ENCODE measurements at places on chromosomes 11 and 22.

DNA sequence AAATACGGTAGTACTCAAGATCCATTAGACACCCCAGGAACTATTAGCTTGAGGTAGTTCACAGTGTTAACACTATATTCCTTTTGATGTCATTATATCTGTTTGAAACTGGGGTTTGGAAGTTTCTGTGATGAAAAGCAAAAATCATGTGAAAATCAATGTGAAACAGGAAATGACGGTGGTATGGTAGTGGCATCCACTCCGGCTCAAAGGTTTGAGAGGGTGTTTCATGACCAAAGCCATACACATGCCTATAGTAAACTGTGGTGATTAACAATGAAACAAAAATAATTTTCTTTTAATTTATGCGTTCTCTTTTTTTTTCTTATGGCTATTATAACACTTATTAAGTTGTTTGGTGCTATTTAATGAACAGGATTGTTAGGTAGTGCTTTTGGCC, 10.9 kb downstream of the RAB38 start:
- DNase-seq, result no peak

DNA sequence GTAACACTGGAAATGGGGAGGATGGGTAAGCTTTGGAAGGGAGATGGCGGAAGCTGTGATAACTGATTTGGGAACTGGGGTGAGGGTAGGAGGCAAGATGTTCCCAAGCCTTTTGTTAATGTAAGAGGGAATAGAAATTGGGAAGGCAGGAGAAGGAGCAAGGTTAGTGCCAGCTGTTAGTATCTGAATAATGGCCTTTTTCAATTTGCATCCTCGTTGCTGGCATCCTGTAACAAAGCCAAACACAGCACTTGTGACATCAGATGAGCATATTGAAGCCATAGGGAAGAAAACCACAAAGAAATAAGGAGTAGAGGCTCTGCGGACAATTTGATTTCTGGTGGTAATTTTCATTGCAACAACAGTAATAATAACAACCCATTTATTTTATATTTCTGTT, 70.9 kb upstream of the CLMP start:
- no peak for DNase-seq

DNA sequence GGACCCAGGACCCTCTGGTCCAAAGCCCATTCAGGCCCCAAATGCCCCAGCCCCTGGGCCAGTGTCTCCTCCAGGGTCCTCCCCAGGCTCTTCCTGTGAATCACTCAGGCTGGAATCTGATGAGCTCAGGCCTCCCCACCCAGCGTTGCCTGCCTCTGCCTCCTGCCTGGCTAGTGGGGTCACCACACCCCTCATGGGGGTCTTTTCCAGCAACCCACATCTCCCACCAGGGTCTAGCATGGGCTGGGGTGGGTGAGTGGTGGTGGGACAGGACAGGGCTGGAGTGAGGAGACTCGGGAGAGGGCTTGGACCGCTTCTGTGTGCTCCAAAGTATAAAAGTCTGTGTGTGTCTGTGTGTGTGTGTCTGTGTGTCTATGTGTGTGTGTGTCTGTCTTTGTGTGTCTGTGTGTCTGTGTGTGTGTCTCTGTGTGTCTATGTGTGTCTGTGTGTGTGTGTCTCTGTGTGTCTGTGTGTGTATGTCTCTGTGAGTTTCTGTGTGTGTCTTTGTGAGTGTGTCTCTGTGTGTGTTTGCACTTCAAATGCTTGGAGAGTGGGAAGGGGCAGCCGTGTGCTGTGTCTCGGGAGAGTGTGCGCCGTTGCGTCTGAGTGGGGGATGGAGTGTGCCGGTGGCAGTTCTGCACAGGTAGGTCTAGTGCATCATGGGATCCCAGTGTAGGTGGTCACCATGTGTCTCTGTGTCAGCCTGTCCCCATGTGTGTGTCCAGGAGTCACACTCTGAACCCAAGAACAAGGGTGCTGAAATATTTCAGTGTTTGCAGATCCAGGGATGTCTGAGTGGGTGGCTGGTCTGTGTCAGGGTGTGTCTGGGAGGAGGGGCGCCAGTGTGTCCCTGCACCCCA, 8.8 kb downstream of the RIN1 start:
- peak; percentile 46 for DNase-seq

- no peak for DNase-seq
These were observed 23.9 kb downstream of the TTC17 start for GRCh38 chr11:43382614-43383013.

DNA sequence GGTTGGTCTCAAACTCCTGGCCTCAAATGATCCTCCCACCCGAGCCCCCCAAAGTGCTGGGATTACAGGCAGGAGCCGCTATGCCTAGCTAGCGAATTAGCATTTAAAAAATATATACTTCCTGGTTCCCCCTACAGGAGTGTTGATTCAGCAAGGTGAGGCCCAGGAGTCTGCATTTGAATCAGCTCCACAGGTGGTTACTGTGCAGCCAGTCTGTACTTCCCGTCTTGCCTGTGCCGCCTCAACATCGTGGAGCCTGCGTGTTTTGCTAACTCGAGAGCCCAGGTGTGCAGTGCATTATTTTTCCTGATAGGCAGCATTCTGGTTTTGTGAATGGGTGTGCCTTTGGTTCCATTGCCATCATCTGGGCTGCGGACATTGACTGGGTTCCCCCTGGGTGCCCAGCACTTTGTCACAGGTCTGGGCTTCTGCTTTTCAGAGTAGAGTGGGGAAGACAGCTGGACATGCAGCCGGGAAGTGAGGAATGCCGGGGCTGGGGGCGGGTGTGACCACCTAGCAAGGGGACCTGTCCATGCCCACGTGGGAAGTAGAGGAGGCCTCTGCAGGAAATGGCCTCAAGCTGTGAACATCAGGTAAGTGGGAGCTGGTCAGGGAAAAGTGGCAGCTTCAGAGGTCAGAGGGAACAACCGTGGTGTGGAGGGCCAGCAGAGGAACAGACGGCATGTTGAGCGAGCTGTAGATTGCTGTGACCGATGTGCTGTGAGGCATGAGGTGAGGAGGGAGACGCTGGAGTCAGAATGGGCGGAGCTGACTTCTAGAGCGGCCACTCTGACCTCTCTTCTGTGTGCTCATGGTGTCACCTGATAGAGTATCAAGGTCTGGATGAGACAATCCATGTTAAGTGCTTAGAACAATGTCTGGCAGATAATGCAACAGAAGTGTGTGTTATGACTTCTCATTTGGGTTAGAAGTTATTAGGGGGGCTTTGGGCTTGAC, 42.2 kb downstream of the PPFIA1 start:
- no peak for DNase-seq

DNA sequence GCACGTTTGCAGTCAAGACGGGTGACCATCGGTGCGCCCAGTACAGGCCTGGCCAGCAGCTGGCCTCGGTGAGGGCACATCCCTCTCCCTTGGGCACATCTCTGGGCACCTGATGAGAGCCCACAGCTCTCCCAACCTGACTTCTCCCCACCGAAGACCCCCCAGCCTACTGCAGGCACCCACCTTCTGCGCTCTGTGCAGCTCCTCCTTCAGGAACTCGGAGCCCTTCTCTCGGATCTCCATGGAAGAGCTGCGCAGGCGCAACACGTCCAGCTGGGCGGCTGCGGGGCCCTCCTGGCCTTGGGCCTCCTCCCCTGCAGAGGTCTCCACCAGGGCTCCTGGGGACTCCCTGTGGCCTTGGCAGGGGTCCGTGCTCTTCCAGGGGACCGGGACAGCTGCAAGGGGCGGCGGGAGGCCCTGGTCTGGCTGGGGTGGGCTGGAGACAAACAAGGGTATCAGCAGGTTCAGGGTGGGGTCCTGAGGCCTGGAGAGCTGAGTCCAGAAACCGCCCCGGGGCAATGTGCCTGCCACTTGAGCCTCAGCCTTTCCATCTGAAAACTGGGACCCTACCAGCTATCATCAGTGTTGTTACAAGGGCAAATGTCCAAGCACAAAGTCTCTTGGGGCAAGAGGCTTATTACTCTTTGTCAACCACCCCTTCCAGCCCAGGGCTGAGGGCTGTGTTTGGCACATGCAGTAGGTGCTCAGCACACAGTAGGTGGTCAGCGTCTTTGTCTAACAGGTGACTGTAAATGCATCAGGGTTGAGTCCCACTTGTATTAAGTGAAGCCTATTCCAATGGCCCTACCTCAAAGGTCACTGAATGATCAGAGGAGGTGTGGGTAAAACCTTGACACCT, 9.3 kb downstream of the RAB3IL1 start:
- DNase-seq, result peak; percentile 27

DNA sequence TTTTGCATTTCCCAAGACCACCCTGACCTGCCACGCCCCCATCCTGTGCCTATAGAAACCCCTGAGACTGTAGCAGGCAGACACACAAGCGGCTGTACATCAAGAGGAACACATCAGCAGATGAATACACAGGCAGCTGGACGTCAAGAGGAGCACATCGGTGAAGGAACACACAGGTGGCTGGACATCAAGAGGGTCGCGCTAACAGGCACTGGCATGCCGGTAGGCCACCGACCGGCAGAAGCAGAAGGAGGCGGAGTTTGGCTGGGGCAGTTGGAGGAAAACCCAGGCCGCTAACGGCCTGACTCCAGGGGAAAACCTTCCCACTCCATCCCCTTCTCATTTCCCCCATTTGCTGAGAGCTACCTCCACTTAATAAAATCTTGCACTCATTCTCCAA, 5.4 kb upstream of the IPO7 start:
- DNase-seq, result no peak

DNA sequence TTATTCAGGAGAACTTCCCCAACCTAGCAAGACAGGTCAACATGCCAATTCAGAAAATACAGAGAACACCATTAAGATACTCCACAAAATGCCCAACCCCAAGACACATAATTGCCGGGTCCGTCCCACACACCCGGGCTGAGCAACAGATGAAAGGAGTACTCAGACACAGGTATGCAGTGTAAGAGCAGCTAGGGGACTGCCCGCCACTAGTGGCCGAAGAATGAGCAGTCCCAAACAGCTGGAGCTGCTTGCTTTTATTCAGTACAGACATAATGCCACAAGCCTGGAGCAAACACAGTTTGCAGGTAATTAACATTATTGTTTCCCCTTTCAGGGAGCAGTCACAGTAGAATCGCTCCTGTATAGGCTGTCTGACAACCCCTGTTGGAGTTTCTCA, 364.6 kb downstream of the LUZP2 start:
- DNase-seq, result no peak

GRCh38 chr11:10150800-10151199, 143.2 kb downstream of the SBF2 start:
- no peak for DNase-seq

DNA sequence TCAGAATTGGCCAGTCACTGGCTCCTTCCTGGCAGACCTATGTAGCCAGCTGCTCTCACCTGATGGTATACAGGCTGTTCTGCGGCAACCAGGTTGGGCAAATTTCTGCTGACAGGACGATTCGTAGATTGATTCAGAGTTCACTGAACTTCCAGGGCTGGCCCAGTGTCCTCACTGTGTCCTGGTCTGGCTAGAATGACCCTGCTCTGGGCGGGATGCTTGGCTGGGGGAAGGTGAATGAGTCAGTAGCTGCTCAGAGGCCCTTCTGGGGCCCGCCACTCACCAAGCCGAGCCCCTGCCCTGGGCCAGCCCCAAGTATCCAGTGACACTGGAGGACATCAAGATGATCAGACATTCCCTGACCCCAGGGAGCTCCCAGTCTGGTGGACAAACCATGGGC, 62.9 kb upstream of the WNT11 start:
- peak; percentile 51 for DNase-seq

DNA sequence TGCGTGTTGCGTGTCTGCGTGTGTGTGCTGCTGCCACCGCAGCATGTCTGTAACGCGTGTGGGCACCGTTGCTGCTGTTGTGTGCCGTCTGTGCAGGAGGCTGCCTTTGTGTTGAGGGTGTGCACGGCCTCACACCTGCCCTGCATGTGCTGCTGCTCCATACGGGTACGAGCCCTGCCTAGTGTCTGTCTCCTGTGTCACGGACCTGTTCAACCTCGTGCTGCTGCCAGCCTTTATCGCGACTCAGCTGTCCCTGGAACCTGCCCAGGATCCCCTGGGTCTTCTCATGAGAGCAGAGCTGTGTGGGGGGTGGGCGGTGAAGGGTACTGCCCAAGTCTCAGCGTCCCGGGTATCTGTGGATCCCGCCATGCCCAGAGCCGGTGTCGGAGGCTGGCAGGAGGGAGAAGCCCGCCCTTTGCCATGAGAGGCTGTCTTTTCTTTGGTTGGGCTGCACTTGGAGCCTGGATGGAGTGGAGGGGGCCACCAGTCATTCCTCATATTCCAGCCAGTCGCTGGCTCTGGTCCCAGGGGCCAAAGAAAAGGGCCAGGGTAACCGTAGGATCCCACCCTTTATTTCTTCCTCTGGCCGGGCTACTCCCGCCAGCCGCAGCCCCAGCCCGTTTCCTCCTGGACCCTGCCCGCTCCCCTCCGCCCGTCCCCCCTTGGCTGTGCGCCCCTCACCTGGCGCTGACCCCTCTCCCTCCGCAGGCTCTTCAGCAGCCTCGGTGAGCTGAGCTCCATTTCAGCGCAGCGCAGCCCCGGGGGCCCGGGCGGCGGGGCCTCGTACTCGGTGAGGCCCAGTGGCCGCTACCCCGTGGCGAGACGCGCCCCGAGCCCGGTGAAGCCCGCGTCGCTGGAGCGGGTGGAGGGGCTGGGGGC, 7.8 kb upstream of the ACR start:
- peak; percentile 34 for DNase-seq

GRCh38 chr11:32575070-32575469, 8.6 kb upstream of the EIF3M start:
- DNase-seq, result no peak

- DNase-seq, result peak; percentile 48
These were observed 63.5 kb upstream of the CSNK2A3 start for GRCh38 chr11:11416502-11416901.

DNA sequence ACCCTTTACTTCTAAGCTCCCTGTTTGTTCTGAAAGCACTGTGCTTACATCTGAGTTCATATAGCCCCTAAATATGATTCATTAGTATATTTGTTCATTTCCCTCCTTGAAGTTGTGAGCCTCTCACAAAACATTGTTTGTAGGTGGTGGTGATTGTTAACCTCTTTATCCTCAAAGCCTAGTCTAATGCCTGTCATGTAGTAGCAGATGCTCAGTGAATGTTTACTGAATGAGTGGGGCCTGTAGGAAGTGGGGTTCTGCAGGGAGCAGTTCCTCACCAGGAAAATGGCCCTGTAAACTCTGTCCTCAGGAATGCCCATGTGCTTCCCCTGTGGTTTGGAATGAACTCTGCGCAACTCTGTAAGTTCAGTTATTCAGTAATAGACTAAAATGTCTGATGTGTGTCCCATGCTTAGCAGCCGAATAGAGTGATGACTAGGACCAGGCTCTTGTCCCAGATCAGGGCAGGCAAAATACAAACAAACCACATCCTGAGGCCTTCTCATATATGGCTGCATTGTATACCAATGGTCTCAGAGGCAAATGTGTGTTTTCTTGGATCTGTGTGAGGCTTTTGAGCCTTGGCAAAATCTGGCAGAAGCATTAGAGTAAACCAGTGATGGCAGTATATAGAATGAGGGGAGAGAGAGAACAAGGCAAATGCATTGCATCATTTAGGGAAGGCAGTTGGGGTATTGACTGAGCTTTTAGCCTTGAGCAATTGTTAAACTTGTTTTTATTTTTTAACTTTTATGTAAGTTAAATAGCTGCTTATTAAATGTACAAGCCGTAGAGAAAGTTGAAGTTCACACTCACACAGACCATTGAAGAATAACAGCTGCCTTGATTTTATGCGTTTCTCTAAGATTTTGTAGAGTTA, 91.4 kb upstream of the BIRC3 start:
- DNase-seq, result no peak

- no peak for DNase-seq
These were observed 604.0 kb upstream of the ANO3 start for GRCh38 chr11:25727944-25728343.

- no peak for DNase-seq
These were observed 10.6 kb upstream of the GAB2 start for GRCh38 chr11:78428266-78428636.

All from left ventricle myocardium superior (tissue), 1 donor.